GM12865 (cell line): ENCODE measurements at places on chromosomes 3 and 15.

GRCh38 chr3:72095521-72095920 lies 310.6 kb upstream of the PROK2 start:
- peak; percentile 37 for DNase-seq

DNA sequence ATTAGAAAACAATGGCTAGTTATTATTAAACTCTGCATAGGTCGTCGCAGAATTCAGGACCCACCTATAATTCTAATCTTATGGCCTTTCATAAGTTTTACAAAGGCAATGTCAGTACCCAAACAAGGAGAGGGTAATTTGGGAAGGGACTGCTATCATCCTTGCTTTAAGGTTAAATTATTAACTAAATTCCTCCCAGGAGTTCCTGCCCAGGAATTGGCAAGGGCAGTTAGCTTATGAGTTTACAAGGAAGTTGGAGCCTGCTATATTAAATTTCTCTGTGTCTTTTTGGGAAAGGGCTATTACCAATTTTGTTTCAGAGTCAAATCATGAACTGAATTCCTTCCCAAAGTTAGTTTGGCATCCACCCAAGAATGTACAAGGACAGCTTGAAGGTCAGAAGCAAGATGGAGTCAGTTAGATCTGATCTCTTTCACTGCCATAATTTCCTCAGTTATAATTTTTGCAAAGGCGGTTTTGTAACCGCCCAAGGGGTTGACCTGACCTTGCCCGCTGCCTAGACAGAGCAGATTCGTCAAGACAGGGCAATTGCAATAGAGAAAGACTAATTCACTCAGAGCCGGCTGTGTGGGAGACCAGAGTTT lies 45.3 kb upstream of the LHFPL4 start:
- no peak for DNase-seq

DNA sequence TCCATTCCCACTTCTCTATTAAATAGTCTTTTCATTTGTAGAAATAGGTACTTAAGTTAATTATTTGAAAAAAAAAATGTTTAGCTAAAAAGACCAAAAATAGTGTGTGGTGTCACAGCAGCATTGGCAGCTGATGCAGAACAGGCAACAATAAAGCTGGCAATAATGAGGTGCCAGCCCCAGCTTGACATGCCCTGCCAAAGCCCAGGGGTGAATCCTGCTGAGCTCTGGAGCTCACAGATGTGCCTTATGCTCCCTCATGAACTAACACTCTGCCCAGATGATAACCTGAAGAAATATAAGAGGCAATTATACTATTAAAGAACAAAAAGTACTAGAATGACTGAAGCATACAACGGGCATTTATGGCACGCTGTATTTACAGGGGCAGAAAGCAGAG lies 63.8 kb downstream of the IGSF11 start:
- no peak for DNase-seq

- peak; percentile 75 for DNase-seq
These were observed 232.5 kb upstream of the ST8SIA2 start for GRCh38 chr15:92161039-92161670.

DNA sequence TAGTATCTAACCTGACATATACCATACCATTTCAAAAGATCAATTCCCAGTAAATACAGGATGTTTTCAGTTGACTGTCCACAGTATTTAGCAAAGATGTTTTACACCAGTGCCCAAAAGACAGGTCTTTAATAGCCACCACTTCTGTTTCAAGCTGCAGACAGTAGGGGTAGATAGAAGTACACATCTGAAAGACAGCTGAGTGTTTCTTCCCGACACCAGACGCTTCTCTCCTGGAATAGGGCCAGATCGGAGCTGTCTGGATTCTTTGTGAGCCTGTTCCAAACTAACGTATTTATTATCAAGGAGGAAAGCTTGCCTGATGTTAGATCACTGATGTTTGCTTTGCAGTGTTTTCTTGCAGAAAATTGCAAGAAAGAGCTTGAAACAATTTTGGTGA lies 136.1 kb upstream of the RBMS3 start:
- DNase-seq: no peak

- DNase-seq: no peak
These were observed 3.7 kb upstream of the GFM1 start for GRCh38 chr3:158640646-158641045.

DNA sequence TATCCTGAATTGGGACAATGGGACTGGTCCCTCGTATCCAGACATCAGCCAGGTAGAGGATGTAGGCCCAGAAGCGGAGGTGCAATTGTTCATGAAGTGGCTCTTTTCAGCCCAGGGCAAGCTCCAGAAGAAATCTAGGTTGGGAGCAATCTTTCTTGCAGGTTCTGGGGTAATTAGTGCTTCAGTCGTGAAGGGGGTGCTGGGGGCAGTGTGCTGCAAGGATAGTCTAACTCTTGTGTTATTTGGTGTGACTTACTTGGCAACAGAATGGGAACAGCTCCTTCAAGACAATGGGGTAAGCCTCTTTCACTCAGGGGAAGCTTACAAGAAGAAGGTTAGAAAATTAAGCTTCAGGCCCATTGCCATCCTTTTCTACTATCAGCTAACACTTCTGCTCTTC lies 273.0 kb downstream of the DIPK2A start:
- DNase-seq: peak; percentile 35

GRCh38 chr3:134189849-134190248 lies 60.8 kb downstream of the RYK start:
- no peak for DNase-seq

GRCh38 chr3:88410259-88410658 lies 260.5 kb downstream of the C3orf38 start:
- DNase-seq: peak; percentile 5

DNA sequence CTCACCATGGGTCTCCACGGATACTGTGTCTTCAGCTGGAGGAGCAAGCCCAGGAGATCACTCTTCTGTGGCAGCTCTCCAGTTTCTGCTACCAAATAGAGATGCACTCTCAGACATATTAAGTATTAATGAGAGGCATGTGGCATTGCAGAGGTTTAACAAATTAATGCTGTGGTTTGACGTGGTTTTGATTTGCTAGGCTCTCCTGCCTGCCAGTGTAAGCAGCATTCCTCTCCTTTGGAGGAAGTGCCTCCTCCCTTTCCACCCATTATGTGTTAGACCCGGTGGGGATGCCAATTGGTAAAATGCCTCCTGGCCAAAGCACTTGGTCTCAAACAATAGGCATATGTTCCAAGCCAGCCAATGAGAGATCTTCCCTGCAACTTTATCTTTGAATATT lies 124.8 kb downstream of the MYLK start:
- DNase-seq: no peak

GRCh38 chr3:105672996-105673395 lies 195.8 kb downstream of the CBLB start:
- DNase-seq: no peak

- no peak for DNase-seq
These were observed 188.6 kb upstream of the PDZRN3 start for GRCh38 chr3:73813291-73813690.

- DNase-seq: no peak
These were observed 7.2 kb downstream of the PLXNB1 start for GRCh38 chr3:48422681-48423080.

- no peak for DNase-seq
These were observed 349.3 kb upstream of the THRB start for GRCh38 chr3:24843955-24844354.

- DNase-seq: no peak
These were observed 2.1 kb downstream of the TM6SF1 start for GRCh38 chr15:83109532-83109931.

DNA sequence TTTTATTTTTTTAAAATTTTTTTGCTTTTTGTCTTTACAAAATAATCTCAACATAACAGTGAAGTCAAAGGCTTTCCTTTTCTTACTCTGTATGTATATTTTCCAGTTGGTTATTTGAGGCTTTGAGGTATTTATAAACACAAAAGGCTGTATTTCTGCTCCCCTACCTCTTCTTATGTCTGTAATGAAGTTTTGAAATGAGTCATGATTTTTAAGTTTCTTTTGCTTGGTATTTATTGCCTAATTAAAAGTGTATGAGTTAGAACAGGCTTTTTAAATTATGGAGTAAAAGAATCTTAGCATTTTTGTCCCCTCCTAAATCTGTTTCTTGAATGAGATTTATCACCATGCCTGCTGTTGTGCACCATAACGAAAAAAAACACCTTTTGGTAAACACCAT lies 66.0 kb downstream of the DCUN1D1 start:
- no peak for DNase-seq

GRCh38 chr3:72601060-72601459 lies 247.2 kb downstream of the SHQ1 start:
- no peak for DNase-seq

GRCh38 chr15:74242441-74243185 lies 6.5 kb downstream of the CCDC33 start:
- DNase-seq: no peak

- no peak for DNase-seq
These were observed 16.1 kb upstream of the AGBL1 start for GRCh38 chr15:86063356-86064095.

GRCh38 chr3:42031808-42032480 lies 59.2 kb upstream of the TRAK1 start:
- DNase-seq: no peak

GRCh38 chr3:44970926-44971490 lies 5.0 kb downstream of the ZDHHC3 start:
- DNase-seq: no peak

- DNase-seq: no peak
These were observed 63.7 kb downstream of the MAGI1 start for GRCh38 chr3:65975032-65975431.

- peak; percentile 56 for DNase-seq
These were observed 136.8 kb upstream of the ACP3 start for GRCh38 chr3:132180337-132180791.

GRCh38 chr3:29137601-29138000 lies 143.3 kb upstream of the RBMS3 start:
- no peak for DNase-seq

DNA sequence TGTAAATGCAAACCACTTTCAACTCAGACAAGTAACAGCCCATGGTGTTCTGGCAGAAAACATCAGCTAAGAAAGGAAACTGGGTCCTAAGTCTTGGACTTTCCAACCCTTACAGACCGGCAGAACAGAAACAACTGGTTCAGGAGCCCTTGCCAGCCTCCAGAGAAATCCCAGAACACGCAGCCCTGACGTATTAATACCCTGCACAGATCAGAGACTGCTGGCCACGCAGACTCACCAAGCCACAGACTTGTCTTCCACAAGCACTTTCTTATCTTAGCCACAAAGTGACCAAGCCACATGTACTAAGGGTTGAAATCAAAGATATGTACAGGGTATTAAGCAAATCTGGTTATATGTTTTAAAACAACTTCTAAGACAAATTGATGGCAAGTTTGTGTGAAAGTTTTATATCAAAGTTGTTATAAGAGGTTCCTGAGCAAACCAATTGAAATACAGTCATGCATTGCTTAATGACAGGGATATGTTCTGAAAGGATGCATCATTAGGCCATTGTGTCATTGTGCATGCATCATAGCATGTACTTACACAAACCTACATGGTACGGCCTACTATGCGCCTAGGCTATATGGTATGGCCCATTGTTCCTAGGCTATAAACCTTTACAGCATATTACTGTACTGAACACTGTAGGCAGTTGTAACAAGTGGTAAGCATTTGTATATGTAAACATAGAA lies 36.8 kb downstream of the BTD start:
- peak; percentile 56 for DNase-seq

- DNase-seq: no peak
These were observed 104.5 kb downstream of the NLGN1 start for GRCh38 chr3:173501931-173502489.
